ENCODE measurements at places on chromosomes 11 and 22.

DNA sequence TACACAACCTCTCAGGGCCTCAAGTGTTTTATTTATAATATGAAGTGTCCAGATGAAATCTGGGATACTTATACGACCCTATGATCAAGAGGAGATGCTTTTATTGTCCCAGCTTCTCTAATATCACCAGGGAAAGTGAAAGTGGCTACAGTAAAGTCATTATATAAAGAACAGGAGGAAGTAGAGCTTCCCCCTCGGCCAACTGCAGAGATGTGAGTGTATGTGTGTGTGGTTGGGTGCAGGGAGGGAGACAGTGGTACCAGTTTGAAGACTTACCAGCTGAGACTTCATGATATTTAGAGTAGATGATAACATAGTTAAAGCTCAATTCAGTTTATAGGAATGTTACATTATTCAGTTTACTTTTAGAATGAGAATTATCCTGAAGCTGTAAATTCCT is 373.6 kb upstream of the DDI1 start:
- DNase-seq: no peak

GRCh38 chr11:119772076-119772475 is 43.1 kb upstream of the NECTIN1 start:
- DNase-seq: no peak

- no peak for DNase-seq
Measured at GRCh38 chr11:12971955-12972354, 37.2 kb upstream of the RASSF10 start.

DNA sequence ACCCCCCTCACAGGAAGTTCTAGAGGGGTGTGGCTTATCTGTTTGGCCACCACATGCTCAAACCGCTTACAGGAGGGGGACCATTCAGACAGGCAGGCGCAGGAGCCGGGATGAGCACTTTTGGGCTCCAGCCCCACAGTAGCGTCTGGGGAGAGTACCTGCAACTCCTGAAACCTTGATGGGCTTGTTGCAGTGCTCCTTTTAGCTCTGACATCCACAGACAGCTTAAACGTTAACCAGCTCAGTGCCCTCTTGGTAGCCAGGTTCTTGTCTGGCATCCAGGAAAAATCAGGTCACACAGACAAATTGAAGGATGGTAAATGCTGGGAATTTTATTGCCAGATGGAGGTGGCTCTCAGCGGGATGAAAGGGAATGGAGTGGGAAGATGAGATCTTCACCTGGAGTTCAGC is 326.3 kb downstream of the ETS1 start:
- DNase-seq: no peak

GRCh38 chr11:38672445-38672844 is 2074.4 kb upstream of the RAG2 start:
- no peak for DNase-seq

GRCh38 chr22:44172370-44173108 is 8.2 kb upstream of the PARVG start:
- no peak for DNase-seq

DNA sequence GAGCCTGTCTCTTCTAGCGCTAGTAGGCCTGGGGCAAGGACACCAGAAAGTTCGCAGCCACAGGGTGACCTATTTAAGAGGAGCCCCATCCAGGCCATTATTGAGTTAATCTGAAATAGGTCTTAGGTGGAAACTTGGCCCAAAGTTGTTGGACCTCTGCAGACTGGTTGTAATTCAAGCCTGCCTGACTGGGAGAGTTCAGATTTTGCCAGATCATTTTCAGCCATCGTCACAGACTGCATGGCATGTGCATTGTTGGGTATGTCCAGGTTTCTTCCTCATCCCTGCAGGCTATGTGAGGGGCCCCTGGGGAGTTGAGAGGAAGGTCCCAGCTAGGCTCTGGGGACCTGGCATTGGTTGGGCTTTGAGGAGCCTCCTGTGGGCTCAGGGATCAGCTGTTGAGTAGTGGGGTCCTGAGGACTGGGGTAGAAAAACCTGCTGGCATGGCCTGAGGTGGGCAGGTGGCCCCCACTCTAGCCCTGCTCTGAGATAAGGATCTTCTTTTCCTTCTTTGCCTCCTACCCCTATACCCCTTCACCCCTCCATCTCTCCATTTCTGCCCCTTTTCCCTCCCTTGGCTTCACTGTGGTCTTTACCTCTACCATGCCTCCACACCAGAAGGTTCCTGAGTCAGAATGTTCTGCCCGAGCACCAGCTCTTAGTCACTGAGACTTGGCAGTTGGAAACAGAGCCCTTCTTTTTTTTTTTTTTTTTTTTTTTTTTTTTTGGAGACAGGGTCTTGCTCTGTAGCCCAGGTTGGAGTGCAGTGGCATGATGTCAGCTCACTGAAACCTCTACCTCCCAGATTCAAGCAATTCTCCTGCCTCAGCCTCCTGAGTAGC is 112.7 kb downstream of the MORC2 start:
- DNase-seq: no peak

- DNase-seq: no peak
Measured at GRCh38 chr11:60769811-60770210, 13.1 kb downstream of the MS4A15 start.

GRCh38 chr11:20114588-20114987 is 45.7 kb downstream of the DBX1 start:
- DNase-seq: no peak

DNA sequence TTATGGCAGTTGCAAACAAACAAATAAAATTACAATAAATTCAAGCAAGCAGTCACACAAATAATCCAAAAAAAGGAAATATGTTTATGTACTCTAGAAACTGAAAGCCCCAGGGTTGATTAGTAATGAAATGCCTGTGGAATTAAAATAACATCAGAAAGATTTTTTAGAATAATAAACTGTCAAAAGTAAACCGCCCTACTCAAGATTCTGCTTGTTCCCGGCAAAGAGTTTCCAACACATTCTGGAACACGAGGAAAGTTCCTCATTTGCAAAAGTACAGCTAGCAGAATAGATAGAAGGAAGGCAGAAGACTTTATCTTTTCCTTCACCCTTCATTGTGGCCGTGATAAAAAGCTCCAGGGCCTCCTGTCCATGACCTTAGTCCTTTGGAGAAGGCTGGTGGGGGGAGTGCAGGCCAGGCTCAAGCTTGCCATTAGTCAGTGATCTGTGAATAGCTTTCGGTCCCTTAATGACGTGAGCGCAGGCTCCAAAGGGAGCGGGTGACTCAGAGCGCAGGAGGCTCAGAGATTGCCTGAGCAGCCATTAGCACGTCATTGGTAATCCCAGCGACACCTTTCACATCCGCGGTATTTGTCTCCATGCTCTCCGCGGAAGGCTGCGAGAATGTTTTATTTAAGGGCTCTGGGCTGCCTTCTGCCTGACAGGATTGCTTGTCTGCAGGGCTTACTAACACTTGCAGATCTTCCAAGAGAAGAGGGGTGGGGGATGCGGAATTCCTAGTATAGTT is 458.3 kb downstream of the METTL15 start:
- no peak for DNase-seq

DNA sequence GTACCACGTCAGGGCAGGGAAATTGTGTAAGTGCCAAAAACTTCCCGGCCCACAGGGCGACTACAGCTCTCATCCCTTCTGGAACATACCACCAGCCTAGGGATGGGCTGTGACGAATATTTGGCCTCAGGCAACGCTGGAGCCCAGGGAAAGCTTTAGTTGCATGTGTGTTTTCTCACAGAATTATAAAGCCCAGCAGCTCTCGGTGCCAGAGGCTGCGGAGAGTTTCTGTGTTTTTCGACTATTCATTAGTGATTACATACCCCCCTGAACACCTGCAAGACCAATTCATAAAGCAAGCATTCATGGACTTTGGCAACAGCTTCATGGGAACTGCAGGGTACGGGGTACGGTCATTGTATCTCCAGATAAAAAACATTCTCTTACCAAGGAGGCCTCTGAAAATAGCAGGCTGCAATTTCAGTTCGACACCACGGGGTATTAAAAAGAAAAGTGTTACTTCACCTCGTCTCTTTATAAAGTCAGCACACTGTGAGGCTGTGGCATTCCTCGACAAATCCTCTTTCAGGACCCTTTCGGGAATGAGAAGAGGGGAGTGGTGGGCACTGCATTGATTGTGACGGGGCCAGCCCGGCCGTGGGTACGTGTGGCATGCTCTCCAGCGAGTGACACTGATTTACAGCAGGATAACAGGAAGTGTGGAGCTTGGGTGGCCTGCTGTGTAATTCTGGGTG is 243.6 kb upstream of the SORL1-AS1 start:
- DNase-seq: no peak

DNA sequence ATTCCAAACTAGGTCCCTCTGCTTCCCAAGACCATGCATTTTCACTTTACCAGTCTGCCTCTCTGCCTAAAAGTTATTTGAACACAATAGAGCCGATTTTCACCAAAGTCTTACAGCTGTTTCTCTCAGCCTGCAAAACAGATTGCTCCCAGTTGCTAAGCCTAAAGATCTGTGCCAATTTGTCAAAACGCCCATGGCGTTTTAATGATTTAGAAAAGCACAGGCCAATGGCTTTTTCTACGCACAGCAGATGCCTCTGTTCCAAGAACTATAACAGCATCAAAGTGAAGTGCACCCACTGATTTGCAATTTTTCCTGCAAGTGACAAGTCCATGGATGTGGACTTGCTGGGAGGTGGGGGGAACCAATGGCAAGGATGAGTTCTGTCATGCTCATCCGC is 173.9 kb upstream of the SYN3 start:
- no peak for DNase-seq

- no peak for DNase-seq
Measured at GRCh38 chr22:29152954-29153719, 52.6 kb upstream of the EMID1 start.

- DNase-seq: no peak
Measured at GRCh38 chr11:74024261-74025029, 15.6 kb upstream of the UCP3 start.

All from stimulated activated CD4-positive, alpha-beta T cell treated with anti-CD3 and anti-CD28 coated beads, Interleukin-1b, Interleukin-23, amount 100 ng/mL, for 1 hour (primary cell).